Spinal cord (tissue), 10 donors: ENCODE measurements at places on chromosomes 3 and 15.

- DNase-seq: no peak
Observed at GRCh38 chr3:11624161-11624560, 19.6 kb downstream of the VGLL4 start.

- DNase-seq: no peak
Observed at GRCh38 chr15:62932436-62932835, 110.1 kb upstream of the TPM1 start.

GRCh38 chr3:64586952-64587351 lies 100.8 kb downstream of the ADAMTS9 start:
- DNase-seq: peak; percentile 46

GRCh38 chr3:107824822-107825371 lies 265.9 kb downstream of the CD47 start:
- no peak for DNase-seq

DNA sequence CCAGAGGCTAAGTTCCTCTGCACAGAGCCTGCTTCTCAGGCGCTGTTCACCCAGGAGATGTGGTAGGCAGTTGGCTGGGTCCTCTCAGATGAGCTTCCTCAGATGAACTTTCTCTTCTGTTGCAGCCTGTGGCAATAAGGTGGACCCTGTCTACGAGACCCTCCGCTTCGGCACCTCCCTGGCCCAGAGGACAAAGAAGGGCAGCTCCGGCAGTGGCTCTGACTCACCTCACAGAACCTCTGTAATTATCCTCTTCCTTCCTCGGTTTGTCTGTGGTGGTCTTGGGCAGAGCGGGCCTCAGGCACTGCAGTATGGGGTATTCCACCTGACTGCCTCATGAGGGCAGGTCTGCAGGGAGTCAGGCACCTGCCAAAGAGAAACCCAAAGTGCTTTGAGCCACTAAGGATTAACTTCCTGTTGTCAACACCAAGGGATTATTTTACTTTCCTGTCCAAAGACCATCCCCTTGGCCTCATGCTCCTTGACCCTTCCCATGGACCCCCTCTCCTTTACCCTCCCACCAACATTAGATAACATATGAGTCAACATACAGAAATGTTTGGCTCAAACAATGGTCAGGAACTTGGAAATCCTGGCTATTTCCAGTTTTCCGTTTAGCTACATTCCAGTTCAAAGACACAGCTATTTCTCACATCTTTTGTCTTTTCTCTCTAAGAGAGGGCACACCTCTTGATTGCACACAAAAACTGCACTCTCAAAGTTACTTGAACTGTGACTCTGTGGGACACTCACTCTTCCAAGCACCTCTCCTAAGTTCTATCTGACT lies 105.9 kb downstream of the STAC start:
- DNase-seq: no peak

- no peak for DNase-seq
Observed at GRCh38 chr3:177802151-177802900, 605.0 kb upstream of the TBL1XR1 start.
